ENCODE measurements at places on chromosomes 7 and 10.

DNA sequence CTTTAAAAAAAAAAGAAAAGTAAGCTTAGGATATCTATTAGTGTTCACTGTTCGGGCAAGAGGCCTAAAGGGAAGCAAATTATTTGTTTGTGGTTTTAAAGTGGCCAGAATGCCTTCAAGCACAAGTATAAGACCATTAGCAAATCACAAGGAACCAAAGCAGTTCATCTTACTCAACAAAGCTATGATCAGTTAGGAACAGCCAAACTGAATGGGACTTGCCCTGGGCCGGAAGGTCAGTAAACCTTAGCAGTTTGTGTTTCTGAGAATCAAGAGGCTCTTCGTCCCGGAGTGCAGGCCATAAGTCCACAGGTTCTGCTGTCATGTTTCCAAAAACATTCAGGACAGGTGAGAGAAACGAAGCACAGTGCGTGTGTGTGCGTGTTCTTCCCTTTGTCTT is 4.5 kb downstream of the FBXW4 start:
- no peak for DNase-seq

DNA sequence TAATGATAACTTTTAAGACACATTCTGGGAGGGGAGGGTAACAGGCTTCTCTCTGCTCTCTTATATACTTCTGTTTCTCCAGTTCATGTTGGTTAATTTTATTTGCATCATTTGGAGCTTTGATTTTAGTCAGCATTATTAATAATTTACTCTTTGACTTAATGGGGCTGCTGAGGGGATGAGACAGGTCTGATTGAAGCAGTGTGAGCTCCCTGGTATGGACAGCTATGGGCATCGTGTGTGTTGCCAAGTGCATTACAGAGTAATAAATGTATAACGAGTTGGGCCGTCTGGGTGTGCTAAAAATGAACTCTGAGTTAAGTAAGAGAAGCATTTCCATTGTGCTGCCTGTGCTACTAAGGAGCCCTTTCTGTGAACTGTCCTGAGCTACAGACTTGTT is 31.7 kb upstream of the IKZF1 start:
- no peak for DNase-seq

DNA sequence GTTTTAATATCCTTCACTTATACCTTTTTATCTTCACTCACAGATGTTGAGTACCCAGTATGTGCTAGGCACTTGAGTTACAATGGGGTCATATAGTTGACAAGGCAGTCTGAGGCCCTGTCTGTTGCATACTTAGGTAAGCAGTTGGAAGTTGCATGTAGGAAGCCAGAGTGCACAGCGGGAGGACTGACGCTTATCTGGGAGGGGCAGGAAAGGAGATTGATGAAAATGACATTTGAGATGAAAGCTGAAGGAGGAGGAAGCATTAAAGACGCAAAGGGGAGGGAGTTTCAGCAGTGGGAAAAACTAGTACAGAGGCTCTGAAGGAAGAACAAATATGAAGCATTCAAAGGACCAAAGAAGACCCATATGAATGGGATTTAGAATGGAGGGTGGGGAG is 266.2 kb downstream of the HTR7 start:
- DNase-seq, result no peak

DNA sequence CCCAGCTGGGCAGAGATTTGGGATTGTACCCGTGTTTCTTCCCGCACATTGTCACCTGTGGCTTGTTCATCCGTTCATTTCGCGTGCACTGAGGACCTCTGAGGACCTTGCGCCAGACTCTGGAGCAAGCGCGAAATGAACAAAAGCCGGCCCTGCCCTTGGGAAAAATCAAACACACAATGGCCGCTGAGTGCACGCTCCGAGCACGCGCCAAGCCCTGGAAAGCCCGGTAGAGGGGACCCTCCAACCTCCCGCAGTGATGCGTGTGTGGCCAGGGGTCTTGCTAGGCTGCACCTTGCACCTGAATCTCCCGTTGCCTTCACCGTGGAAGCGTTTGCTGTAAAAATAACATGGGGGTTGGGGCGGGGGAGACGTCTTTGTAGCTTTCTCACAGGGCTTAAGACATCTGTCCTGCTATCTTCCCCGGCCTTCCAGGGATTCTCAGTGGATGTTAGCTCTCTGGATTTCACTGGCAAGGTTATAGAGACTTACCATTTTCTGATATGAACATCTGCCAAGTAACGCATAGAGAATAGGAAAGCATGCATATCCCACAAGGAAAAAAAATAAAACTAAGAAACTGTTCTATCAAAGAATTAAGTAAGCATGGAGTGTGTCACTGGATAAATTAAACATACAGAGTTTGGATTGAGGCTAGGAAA is 37.3 kb downstream of the ZNF777 start:
- peak; percentile 61 for DNase-seq

DNA sequence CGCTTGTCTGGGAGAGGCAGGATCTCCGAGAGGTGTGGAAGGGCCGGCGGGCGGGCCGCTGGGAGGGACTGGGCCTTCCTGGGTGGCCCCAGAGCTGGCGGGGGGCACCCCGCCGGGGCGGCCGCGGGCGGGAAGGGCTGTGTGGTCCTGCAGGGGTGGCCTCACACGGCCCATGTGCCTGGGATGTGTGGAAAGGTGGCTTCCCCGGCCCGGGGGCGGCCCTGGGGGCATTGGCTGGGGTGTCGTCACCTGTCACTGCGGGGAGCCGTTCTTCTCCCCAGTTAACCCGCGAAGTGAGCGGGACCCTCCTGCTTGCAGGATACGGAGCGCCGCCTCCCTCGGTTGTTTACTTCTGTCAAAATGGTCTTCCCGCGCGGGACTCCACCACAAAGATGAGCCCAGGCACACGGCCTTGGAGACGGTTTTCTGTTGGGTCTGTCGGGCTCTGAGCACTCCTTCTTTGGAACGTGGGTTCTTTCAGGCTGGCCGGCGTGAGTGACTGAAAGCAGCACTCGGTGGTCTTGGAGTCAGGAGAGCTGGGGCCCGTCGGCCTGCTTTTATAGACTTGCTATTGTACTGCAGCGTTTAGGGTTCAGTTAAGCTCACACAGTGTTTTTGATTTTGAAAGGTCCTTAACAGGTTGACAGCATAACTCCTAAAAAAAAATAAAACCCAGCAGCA is 700 bp downstream of the SMC3 start:
- DNase-seq, result peak; percentile 39

- no peak for DNase-seq
Observed at GRCh38 chr7:126718419-126718818, 534.3 kb downstream of the GRM8 start.

GRCh38 chr7:133511252-133511651 is 258.4 kb downstream of the EXOC4 start:
- DNase-seq, result no peak

GRCh38 chr10:90354914-90355313 is 502.9 kb downstream of the HTR7 start:
- no peak for DNase-seq

GRCh38 chr7:49597805-49598204 is 175.6 kb upstream of the VWC2 start:
- DNase-seq, result no peak

GRCh38 chr10:51000164-51000563 is 74.1 kb upstream of the PRKG1 start:
- peak; percentile 43 for DNase-seq

DNA sequence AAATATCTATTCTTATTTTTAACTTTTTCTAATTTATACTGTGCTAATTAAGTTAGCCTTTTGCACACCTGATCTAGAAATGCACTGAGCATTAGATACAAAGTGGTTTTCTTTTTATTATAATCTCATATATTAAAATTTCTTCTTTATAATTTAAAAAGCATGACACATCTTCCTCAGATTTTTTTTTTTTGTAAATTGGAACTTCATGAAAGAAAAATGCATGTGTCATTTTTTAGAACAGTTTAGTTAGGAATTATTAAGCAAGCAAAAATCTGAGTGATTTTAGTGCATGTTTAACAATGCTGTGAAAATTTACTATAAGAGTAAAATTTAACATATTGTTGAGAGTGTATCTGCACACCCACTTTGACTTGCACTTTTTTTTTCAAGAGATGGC is 367.9 kb downstream of the TFEC start:
- DNase-seq, result no peak

- no peak for DNase-seq
Observed at GRCh38 chr7:149686449-149686848, 86.9 kb downstream of the ZNF467 start.

DNA sequence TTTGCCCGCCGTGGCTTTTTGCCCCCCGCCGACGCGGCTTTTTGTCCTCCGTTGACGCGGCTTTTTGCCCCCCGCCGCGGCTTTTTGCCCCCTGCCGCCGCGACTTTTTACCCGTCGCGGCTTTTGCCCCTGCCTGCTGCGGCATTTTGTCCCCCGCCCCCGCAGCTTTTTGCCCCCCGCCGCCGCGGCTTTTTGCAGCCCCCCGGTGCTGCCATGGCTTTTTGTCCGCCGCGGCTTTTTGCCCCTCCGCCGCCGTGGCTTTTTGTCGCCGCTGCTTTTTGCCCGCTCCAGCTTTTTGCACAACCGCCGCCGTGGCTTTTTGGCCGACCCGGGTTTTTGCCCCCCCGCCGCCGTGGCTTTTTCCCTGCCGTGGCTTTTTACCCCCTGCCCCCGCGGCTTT is 506.6 kb downstream of the ZNF37A start:
- DNase-seq, result no peak

DNA sequence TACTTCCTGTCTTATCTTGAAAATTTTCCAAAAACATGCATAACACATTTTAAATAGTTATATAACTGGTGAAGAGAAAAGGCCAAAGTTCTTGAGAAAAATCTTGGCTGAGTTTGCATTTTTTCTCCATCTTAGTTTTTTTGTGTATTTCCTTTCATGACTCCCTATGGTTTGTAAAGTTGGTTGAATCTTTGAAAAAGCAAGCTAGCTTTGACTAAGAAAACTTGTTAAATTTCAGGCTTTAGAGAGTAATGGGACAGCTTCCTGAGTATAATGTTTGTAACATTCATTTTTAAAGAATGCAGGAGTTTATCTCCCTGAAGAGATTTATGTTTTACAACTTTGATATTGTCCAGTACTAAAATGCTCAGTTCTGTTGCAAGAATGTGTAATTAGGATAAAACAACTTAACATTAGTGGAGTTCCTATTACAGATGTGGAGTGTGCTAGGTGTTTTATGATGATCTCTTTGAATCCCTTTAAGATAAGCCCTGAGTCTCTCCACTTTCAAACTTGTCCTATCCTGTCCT is 11.1 kb upstream of the HERPUD2 start:
- DNase-seq, result peak; percentile 83

DNA sequence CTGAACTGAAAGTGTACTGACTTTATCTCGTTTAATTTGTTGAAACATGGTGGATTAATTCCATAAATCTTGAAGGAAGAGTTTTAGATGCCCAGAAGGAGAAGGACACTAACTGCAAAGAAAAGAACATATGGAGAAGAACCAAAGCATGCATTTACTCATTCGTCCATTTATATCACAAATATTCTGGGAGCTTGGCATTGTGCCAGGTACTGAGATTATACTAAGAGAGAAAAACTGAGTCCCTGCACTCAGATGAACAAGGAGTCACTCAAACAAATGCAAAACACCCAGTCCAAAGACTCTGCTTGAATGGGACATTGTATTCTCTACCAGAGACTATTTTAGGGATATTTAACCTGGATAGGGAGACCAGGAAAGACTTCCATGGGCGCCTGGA is 588.0 kb upstream of the MGMT start:
- DNase-seq, result no peak

DNA sequence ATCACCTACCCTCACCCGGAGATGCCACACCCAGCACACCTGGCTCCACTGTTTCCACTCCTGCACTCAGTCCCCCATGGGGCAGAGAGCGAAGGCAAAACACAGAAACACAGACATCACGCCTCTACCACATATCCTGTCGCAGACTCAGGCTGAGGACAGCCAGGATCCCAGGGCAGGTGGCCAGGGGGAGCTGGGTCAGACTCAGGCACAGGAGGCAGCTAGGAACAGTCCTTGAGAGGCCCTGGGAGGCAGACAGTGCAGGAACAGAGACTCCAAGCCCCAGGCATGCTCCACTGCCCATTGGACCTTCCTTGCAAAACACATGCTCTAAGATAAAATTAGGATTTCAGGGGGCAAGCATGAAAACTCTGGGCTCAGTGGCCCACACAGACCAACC is 154.4 kb upstream of the C7orf33 start:
- DNase-seq, result no peak

- no peak for DNase-seq
Observed at GRCh38 chr7:77862691-77863090, 64.1 kb downstream of the PHTF2 start.

GRCh38 chr10:125087897-125088215 is 72.5 kb downstream of the CTBP2 start:
- no peak for DNase-seq

- no peak for DNase-seq
Observed at GRCh38 chr7:70621954-70622600, 509.9 kb upstream of the GALNT17 start.

DNA sequence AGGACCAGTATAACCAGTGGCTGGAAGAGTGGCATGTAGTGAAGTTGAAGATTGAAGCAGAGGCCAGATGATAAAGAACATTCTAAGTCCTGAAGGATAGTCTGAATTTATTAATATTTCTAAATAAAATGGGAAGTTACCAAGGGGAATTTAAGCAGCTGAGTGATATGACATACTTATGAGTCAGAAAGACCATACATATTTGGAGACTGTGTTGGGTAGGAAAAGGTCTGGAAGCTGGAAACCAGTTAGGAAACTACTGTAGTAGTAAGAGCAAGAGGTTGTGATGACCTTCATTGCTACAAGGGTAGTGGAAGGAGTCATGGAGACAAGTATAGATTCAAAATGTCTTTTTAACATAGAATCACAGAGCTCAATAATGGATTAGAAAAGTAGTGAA is 752.3 kb downstream of the SUGCT start:
- DNase-seq, result no peak

DNA sequence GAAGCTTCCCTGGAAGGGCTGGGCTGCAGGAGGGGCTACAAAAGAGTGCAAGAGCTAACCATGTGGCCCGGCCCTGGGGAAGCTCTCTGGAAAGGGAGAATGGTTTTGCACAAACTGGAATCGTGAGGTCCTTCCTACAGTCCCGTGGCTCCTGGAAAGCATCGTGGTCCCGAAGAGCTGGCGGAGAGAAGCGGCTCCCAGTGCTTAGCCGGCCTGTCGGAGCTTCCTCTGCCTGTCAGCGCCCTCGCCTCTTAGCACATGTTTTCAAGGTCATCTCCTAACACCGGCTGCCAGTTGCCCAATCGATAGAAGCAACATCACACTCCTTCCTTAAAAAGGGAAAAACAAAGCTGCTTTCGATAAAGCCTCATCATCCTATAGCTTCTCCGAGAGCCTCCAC is 42.1 kb upstream of the MGMT start:
- DNase-seq, result no peak

GRCh38 chr7:152513861-152514770 is 78.3 kb upstream of the KMT2C start:
- DNase-seq, result no peak

Measured in umbilical cord (tissue), 2 donors.